T-helper 1 cell (primary cell): ENCODE measurements at places on chromosomes 3 and 15.

GRCh38 chr3:184405075-184406030, 25.5 kb downstream of the CHRD start:
- DNase-seq: no peak

DNA sequence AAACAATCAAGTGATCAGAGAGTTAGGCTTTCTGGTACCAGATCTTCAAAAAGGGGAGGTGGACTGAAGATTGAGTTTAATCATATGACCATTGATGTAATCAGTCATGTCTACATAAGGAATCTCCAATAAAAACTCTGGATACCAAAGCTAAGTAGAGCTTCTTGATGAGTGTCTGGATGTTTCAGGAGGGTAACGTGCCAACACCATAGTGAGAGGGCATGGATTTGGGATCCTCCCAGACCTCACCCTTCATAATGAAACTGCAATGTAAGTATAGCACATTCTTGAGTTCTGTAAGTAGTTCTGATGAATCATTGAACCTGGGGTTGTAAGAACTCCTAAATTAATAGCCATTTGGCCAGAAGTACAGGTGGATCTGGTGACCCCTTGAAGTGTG, 21.3 kb downstream of the PGPEP1L start:
- DNase-seq: no peak

DNA sequence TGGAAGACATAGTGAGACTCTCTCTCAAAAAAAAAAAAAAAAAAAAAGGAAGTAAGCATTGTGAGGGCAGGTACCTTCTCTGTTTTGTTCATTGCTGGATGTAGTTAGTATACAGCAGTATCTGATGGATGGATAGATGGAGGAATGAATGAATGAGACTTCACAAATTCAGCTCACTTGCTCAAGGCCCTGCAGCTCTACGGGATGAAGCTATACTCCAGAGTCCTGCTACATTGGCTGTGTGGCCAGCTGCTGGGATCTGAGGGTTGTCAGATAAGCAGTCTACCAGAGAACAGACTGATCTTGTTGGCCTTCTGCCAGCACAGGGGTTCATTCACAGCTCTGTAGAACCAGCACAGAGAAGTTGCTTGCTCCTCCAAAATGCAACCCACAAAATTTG, 35.0 kb downstream of the MLH1 start:
- no peak for DNase-seq

- DNase-seq: no peak
Measured at GRCh38 chr15:57671636-57672035, 34.9 kb upstream of the POLR2M start.

DNA sequence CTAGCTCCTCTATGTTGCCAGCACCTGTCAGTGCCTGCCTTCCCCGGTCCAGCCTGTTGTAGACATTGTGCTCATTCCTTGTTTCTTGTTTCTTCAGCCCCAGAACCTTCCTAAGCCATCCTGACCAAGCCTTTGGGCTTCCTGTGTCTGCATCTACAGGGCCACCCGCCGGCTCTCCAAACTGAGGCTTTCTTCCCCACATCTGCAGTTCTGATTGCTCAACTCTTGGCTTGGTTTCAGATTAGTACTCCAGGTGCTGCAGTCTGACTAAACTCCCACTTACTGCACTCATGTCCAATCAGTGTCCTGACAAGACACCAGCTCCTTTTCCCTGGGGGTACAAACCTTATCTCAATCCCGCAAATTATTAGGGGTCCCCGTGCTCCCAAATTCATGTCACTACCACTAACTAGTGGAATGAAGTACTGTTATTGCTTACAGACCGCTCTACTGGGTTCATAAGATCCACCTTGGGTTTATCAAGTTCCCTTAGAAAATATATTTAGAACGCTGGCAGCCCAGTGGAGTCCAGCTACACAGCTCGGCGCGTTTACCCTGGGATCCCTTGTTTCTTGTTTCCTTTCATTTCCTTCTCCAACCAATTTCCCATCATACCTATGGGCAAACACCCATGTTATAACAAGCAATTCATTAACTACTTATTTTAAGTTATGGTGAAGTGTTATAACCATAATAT, 114.2 kb upstream of the TJP1 start:
- no peak for DNase-seq

- DNase-seq: no peak
Measured at GRCh38 chr3:141083836-141084649, 32.9 kb downstream of the SPSB4 start.

GRCh38 chr3:14890476-14890875, 56.9 kb upstream of the NR2C2 start:
- DNase-seq: no peak

- DNase-seq: no peak
Measured at GRCh38 chr3:42697289-42698051, 5.1 kb downstream of the HHATL start.

DNA sequence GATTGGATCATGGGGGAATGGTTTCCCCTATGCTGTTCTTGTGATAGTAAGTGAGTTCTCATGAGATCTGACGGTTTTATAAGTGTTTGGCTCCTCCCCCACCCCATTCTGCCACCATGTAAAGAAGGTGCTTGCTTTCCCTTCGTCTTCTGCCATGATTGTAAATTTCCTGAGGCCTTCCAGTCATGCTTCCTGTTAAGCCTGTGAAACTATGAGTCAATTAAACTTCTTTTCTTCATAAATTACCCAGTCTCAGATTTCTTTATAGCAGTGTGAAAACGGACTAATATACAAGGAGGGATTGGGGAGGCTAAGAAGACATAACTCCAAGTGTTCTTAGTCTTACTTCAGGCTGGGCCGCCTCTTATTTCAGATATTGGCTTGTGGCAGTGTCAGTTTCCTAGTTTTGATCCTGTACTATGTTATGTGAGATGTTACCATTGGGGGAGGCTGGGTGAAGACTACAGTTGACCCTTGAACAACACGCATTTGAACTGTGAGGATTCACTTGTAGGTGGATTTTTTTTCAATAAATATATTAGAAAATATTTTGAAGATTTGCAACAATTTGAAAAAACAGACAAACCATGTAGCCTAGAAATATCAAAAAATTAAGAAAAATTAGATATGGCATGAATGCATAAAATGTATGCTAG, 44.9 kb downstream of the NMD3 start:
- no peak for DNase-seq

- no peak for DNase-seq
Measured at GRCh38 chr3:196220587-196220986, 4.3 kb downstream of the SLC51A start.

DNA sequence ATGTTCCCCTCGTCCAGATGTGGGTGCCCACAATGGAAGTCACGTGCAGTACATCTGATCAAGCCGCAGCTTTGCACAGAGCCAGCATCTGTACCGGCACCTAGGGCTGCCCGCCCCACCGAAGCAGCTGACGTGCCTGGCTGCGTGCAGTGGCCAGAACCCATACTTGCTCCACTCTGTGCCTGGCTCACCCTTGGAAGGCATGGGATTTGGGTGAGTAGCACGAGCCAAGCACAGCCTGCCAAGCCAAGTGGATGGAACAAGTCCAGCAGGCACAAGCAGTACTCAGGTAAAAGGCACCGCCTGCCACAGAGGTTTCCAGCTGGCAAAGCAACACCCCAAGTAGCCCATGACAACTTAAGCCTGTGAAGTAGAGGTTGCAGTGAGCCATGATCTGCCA, 261.3 kb downstream of the TBC1D5 start:
- DNase-seq: no peak

- no peak for DNase-seq
Measured at GRCh38 chr3:148528024-148528423, 169.7 kb upstream of the AGTR1 start.

DNA sequence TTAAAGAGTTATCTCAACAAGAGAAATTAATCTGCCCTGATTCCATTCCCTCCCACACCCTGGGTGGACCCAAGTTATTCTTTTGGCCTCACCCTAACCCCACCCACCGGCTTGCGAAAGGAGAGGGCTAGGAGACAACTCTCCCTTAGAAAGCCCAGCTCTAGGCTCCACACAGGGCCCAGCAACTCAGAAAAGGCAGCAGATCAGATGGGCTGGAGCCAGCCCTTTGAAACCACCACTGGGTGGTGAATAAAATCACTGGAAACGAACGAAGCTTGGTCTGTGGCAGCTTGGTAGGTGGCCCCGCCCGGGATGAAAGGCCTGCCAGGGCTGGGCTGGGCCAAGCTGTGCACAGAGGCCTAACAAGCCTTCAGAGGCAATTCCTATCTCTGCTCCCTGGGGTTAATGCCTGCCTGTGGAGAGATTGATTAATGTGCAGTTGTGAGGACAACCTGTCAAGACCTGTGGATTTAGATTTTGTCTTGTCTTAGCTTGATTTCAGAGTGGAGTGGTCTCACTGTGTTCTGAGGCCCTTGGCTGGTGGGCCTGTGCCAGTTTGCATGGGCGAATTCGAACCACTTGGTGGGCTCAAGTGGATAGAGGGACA, 38.8 kb downstream of the BHLHE40 start:
- DNase-seq: no peak

- no peak for DNase-seq
Measured at GRCh38 chr3:16372362-16373292, 107.6 kb downstream of the OXNAD1 start.

GRCh38 chr3:192897005-192897404, 20.7 kb downstream of the MB21D2 start:
- no peak for DNase-seq

GRCh38 chr15:35757361-35757760, 211.4 kb upstream of the DPH6 start:
- no peak for DNase-seq

GRCh38 chr15:96331945-96332636, 1.6 kb downstream of the NR2F2 start:
- no peak for DNase-seq

- DNase-seq: no peak
Measured at GRCh38 chr3:14771593-14772497, 46.9 kb upstream of the FGD5 start.

DNA sequence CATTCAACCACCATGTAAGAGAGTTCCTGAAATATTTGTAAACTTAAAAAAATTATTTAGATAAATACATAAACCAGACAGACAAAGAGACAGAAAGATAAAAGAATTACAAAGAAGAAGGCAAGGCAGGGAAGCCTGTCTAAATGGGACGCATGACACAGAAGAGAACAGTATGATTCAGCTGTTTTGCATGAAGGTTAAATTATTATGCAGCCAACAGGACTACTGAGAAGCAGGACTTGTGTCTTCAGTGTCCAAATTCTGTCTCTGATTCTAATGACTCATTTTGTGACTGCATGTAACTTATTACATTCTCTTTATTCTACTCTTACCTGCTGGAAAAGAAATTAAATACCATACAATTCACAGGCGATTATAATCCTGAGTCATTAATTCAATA, 340.4 kb upstream of the KCNMB2 start:
- DNase-seq: no peak

GRCh38 chr3:141575879-141576743, 89.3 kb downstream of the RASA2 start:
- DNase-seq: no peak

DNA sequence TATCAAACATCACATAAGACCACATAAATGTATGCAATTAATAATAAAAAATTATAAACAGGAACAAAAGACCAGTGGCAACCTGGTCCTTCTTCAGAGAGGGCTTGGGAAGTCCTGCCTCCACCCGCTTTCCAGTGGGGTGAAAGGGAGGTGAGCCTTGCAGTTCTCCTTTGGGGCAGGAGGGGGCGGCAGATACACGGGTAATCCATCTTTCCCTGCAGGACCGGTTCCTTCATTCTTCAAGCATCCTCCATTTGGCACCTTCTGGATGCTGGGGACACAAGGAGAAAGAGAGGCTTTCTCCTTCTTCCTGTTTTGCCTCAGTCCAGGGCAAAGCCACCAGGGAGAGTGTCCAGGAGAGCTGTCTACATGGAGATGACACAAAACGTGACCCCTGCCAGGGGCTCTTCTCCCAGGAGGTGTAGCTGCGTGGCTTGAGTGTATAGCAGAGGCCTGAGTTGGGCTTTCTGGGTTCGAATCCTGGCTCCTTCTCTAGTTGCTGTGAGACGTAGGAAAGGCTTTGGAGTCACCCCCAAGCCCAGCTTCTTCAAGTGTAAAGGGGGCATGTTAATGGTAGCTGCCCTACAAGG, 23.2 kb downstream of the RPLP1 start:
- DNase-seq: peak; percentile 55

GRCh38 chr15:85880501-85881190, 85.9 kb upstream of the KLHL25 start:
- DNase-seq: no peak

- no peak for DNase-seq
Measured at GRCh38 chr15:64383760-64384159, 2.5 kb upstream of the PCLAF start.
